ENCODE measurements at places on chromosomes 2 and 18.

DNA sequence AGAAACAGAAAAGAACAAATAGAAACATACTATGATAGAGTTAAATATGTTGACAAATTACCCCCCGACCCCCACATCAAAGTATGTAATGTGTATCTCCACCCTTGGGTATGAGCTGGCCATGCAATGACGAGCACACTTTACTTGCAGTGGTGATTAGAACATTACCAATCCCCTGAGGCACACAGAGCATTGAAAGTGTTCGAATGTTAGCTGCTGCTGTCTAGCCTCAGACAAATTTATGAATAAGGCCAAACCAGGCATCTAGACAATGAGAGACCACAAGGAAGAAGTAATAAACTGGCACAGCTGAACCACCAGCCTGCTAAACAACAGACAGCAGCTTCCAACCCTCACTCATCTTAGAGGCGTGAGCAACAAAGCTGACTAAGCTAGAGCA, 380.5 kb downstream of the DSEL start:
- H3K4me3 ChIP-seq = no peak overlapping the region
- H3K4me1 ChIP-seq = no peaks in the 10 kb centered on the region
- no peaks in the 10 kb centered on the region for H3K36me3 ChIP-seq
- DNase-seq = no peak
- no peaks in the 10 kb centered on the region for H3K27me3 ChIP-seq

- no peak for DNase-seq
- H3K4me1 ChIP-seq = peaks cover 35% of the 10 kb centered on the region
- H3K27ac ChIP-seq = no peak overlapping the region
- H3K36me3 ChIP-seq = no peaks in the 10 kb centered on the region
- H3K4me3 ChIP-seq = no peak overlapping the region
These were observed 26.5 kb downstream of the CRACDL start for GRCh38 chr2:98909317-98910211.

GRCh38 chr18:8635087-8635486, 25.9 kb downstream of the RAB12 start:
- no peaks in the 10 kb centered on the region for H3K27me3 ChIP-seq
- DNase-seq = no peak
- H3K4me1 ChIP-seq = no peaks in the 10 kb centered on the region
- no peak overlapping the region for H3K27ac ChIP-seq
- peaks cover 55% of the 10 kb centered on the region for H3K36me3 ChIP-seq
- no peak overlapping the region for H3K4me3 ChIP-seq

GRCh38 chr2:47310801-47311560, 92.0 kb upstream of the MSH2 start:
- H3K27ac ChIP-seq = no peak overlapping the region
- no peak for DNase-seq
- peaks cover 3% of the 10 kb centered on the region for H3K27me3 ChIP-seq
- peaks cover 11% of the 10 kb centered on the region for H3K4me1 ChIP-seq
